Suppressor macrophage (primary cell): ENCODE measurements at places on chromosomes 13 and 19.

- no peak for DNase-seq
Observed at GRCh38 chr13:98782654-98783053, 30.2 kb upstream of the SLC15A1 start.

GRCh38 chr19:16435238-16435917 lies 36.4 kb downstream of the EPS15L1 start:
- DNase-seq: no peak

DNA sequence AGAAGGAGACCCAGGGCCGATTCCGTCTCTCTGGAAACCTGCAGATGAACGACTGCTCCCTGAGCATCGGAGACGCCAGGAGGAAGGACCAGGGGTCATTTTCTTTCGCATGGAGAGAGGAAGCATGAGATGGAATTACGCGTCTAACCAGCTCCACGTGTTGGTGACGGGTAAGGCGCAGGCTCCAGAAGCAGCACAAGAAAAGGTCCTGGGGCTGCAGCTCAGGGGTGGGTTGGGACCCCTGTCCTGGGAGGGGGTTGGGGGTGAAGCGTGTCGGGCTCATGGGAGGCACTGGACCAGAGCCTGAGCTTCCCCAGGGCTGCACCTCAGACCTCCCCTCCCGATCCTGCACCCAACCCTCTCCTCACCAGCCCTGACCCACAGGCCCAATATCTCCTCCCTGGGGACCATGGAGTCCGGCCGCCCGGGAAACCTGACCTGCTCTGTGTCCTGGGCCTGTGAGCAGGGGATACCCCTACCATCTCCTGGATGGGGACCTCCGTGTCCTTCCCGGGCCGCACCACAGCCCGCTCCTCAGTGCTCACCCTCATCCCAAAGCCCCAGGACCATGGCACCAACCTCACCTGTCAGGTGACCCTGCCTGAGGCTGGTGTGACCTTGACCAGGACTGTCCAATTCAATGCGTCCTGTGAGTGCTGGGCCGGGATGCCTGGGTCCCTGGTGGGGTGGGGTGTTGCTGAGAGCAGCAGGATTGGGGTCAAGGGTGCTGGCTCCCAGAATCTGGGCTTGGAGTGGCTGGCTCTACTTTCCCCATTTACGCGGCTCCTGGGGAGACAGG lies 39.6 kb upstream of the CD33 start:
- no peak for DNase-seq

- DNase-seq: peak; percentile 84
Observed at GRCh38 chr13:109712124-109712722, 74.2 kb downstream of the IRS2 start.

DNA sequence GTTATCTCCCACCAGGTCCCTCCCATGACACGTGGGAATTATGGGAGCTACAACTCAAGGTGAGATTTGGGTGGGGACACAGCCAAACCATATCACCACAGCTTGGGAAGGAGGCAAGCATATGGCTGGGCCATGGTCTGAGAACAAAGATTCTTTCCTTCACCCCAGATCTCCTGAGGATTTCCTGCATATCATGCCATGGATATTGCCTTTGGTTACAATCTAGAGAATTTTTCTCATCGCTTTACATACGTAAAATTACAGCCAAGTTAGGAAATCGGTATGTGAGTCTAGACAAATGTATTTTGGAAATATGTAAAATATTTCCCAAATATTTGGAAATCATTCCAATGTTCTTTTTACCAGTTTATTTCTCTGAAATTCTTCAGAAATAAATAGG lies 398.3 kb downstream of the RFC3 start:
- no peak for DNase-seq

GRCh38 chr19:55809381-55810058 lies 22.3 kb downstream of the NLRP11 start:
- peak; percentile 78 for DNase-seq

GRCh38 chr19:4373601-4374497 lies 26.5 kb downstream of the SH3GL1 start:
- peak; percentile 74 for DNase-seq

GRCh38 chr19:29528946-29529645 lies 3.3 kb downstream of the VSTM2B start:
- DNase-seq: no peak

DNA sequence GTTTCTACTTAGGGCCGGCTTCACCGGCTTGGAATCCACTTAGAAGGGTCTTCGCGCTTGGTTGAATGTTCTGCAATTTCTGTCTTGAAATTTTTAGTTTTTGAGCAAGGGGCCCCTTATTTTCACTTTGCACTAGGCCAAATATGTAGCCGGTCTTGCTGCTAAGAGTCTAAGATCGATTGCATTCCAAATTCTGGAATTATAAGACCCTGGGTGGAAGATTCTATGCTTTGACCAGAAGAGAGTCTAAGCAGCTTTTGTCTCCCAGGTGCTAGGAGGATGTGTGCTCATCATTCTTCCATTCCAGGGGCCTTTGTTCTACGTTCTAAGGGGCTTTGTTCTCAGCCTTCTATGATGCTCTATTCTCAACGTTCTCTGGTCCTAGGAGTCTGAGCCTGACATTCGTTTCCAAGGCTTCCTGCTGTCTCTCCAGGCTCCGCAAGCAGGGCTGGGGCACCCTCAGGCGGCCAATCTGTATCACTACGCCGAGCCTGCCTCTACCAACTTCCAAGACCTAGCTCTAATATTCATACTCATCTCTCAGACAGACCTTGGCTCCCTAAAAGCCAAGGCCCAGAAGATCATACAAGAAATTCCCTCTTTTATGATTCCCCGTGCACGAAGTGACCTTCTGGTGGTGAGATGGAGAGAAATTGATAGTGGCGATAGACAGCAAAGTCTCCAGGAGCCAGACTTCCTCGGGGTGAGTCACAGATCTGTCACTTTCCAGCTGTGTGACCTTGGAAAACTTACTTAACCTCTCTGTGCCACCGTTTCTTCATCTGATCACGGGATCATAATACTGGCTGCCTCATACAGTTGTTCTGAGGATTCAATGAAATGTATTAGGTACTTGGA lies 982 bp upstream of the DACT3 start:
- peak; percentile 88 for DNase-seq

- DNase-seq: no peak
Observed at GRCh38 chr13:31733066-31733465, 6.3 kb upstream of the RXFP2 start.

DNA sequence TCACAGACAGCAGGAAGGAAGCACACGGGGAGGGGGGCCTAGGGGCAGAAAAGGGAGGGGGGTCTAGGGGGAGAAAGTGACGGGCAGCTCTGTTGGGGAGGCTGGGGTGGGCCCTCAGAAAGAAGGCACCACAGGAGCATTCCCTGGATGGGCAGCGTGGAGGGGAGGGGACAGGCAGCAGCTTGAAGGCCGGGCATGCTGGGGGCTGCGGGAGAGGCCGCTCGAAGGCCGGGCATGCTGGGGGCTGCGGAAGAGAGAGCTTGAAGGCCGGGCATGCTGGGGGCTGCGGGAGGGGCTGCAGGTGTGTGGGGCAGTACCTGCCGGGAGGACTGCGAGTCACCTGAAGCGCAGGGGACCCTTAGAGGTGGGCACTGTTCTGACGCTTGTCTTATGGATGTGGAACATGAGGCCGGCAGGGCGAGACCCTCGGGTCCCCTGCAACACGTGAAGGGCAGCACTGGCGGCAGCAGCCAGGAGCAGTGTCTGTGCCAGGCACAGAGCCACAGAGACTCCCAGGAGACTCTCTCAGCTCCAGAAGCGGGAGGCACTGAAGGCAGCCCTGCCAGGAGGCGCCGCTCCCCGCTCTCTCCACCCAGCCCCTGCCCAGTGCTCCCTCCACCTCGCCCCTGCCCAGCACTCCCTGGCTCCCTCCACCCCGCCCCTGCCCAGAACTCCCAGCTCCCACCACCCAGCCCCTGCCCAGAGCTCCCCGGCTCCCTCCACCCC lies 13.3 kb downstream of the ZNF787 start:
- no peak for DNase-seq

DNA sequence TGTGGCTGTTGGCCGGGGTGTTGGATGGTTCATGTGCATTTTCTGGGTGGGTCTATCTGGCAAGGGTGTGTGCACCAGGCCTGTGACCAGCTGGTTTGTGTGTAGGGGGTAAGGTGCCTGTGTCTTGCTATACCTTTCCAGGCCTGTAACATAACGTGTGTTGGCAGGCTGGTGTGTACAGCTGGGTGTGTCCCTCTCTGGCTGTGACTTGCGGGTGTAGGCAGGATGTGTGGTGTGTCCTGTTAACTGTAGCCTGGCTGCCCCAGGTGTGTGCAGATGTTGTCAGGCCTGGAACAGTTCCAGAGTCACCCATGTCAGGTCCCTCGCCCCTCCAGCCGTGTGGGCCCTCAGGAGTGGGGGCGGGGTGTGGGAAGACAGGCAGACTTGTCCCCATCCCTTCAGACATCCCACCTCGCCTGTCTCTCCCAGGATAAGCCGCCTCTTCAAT lies 9.8 kb downstream of the KCTD15 start:
- no peak for DNase-seq

GRCh38 chr19:37059142-37059541 lies 19.1 kb upstream of the ZNF420 start:
- DNase-seq: no peak

DNA sequence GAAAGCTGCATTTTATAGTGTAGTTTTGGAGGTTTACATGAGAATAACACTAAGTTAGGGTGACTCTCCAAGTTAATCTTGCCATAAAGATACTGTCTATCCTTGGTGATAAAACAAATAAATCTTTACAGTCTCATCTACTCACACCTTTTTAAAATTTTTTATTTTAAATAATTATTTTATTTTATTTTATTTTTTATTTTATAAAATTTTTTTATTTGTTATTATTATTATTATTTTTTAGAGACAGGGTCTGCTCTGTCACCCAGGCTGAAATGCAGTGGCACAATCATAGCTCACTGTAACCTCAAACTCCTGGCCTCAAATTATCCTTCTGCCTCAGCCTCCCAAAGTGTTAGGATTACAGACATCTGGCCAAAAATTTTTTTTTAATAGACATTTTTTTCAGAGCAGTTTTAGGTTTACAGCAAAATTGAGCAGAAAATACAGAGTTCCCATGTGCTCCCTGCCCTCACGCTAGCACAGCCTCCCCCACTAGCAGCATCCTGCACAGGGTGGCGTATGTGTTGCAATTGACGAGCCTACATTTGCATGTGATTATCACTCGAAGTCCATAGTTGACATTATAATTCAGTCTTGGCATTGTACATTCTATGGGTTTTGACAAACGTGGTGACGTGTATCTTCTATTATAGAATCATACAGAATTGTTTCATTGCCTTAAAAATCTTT lies 41.0 kb downstream of the RASL11A start:
- DNase-seq: no peak

DNA sequence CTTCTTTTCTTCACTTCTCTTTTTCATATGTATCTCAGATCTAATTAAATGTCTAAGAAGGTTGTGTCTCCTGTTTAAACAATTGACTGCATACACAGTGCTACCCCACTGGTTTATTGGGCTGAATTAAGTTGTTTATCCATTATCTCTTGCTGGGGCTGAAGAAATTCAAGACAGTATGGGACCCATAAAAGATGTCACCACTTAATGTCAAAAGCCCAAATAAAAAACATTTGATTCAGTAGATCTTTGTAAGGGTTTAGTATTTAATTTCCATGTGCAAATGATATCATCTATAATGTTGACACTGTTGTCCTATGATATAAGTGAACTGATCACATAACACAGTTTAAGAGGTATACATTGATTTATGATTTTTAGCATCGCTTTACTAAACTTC lies 1431.9 kb upstream of the PCDH20 start:
- no peak for DNase-seq

DNA sequence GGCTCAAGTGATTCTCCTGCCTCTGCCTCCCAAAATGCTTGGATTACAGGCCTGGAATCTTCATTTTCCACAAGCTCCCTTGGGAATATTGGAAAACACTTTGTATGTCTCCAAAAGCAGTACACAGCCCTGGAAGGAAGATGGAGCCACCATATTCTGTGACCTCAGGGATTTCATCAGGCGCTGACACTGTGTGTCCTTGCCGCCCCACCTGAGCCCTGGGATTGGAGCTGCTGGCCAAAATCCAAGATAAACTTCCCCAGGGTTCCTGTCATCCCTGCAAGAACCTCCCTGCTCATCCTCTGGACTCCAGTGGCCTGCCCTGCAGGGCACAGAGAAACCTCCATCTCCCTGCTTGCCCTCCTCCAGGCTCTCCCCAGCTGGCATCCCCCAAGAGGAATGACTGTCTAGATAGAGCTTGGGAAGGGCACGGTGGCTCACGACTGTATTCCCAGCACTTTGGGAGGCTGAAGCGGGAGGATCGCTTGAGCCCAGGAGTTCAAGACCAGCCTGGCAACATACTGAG lies 1.3 kb upstream of the GNG7 start:
- DNase-seq: no peak

DNA sequence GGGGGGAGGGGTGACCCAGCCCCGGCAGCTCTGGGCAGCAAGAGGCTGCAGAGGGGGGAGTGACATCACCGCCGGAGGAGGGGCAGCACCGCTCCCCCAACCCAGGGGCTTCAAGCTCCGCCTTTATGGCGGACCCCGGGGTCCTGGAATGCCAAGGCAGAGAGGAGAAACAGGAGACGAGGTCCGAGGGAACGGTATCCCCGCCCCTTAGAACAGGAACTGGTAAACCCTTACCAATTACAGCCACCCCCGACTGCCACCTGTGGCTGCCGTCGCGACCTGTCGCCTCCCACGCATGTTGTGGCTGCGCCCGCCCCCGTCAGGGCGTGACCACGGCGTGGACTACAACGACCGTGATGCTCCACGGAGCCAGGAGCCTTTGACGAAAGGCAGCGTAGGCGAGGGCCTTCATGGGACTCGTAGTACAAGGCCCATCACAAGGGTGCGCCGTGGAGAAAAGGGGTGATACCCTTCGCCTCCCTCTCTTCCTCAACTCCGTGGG lies 4.1 kb upstream of the KCNC3 start:
- peak; percentile 94 for DNase-seq

GRCh38 chr13:30256713-30257467 lies 50.5 kb downstream of the KATNAL1 start:
- DNase-seq: no peak

DNA sequence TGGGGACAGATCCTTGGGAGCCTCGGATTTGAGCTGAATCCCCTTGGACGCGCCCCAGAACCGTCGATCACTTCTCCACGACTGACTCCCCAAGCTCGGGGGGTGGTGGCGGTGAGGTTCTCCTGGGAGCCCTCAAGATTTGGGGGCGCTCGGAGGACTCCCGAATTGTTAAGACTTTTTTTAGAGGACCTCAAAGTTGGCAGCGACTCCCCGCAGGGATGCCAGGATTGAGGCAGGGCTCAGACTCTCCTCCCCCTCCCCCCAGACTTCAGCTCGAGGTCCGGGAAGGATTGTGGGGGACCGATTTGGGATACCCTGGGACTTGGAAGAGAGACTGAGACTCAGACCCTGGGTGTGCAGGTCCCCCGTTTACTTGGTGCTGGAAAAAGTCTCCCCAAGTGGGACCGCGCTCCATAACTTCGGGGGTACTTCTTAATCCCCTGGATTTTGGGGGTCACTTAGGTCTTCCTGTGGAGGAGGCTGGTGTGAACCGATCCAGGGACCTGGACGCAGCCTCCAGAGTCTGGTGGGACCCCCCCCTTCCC lies 665 bp downstream of the VASP start:
- DNase-seq: no peak
